ENCODE measurements at places on chromosomes 5 and 9.

DNA sequence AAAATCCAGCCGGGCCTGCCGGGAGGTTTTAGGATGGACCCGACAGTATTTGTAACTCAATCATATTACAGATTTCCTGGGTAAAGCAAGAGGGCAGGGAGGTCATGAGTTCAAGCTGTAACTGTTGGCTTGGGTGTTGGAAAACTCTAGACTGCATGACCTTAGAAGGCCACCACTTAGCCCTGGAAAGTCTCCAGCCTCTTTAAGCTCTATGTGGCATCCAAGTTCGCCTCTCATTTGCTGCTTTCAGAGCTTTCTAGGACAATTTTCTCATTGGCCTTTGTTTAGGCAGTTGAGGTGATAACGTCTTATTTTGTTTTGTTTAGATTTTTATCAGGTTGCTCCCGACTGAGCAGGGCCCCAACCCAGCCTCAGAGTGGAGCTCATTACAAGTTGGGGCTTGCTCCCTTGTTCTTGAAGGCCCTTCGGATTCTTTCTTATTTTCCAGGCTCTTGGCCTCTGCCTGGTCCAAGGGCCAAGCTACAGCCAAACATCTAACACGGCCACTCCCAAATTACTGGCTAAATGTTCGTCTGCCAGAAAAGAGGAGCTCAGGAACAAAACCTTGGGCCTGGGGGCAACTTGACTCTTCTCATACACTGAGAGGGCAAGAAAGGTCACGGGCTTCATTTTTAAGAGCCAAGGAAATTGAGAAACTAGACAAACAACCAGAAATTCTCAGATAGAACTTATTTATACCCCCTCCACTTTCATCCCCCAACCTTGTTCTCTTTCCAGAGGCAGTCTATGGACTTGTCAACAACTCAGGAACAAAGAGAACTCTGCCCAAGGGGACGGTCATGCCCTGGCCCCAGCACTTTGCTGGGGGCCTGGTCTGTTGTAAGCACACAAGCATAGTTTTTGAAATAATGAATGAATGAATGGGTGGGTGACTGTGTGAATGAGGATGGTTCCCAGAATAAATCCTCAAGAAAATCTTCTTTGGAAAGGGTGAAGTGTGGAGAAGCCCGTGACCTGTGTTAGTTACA lies 526.9 kb downstream of the BNC2 start:
- DNase-seq, result peak; percentile 57

DNA sequence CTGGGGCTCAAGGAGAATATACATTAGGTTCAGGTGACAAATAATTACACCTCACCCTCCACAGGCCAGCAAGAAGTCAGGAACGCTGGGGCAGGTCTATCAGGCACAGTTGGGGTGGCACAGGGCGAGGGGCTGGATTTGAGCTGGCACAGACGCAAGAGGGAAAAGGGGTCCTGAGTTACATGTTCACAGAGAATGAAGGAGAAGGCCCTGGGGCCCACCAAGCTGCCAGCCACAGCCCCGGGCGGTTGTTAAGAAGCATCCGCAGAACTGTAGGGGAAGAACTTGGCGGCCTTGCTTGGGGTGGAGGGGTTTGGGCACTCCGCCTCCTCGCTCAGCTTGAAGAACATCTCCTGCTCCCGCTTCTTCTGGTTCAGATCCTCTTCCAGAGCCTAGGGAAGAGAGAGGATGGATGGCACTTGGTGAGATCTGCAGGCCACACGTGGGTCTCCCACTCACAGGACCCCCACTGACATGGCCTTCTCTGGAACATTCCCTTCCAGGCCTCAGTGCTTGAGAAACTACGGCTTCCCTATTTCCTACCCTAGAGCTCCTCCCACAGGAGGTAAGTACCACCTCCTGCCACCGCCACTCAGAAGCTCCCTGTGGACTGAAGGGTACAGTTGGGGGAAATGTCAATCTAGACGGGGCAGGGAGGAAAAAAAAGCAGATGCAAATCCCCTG lies 38.3 kb upstream of the FBXW11 start:
- DNase-seq, result no peak

DNA sequence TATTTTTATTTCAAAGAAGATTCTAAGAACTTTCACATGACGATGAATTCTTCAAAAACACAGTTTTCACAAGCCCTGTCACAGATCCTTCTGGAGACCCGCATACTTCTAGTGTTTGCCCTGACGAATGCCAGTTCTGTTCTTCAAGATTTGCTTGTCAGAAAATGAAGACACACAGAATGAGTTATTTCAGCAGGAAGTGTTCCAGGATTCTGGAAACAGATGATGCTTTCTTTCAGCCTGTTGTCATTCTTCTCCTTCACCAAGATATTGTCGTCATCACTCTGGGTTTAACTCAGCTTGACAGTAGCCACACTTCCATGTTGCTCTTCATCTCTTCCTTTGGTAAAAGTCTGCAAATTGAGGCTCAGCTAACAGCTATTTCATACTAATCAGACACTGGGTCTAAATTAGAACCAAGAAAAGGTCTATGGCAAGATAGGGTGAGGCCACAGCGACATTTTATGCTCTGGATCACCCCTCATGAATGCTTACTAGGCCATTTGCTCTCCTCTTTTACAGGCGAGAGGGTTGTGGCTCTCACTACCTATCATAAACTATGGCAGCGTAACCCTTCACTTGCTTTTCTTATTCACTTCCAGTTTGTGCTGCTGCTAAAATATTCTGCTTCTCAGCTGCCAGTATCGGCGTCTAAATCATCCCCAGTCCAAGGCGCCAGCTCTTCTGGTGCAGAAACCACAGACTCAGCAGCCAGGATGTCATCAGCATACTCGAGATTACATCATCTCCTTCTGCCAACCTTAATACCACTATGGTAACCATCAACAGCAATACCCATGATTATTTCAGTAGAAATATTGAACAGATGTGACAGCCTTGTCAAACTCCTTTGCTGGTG lies 159.6 kb upstream of the TBCA start:
- no peak for DNase-seq

GRCh38 chr9:34501889-34502425 lies 20.8 kb downstream of the ENHO start:
- peak; percentile 27 for DNase-seq

GRCh38 chr5:1542781-1543180 lies 19.0 kb upstream of the LPCAT1 start:
- DNase-seq, result peak; percentile 60

GRCh38 chr9:14293801-14294200 lies 20.1 kb downstream of the NFIB start:
- DNase-seq, result no peak

- no peak for DNase-seq
Measured at GRCh38 chr5:15703901-15704300, 203.9 kb downstream of the FBXL7 start.
